ENCODE measurements at places on chromosomes 11 and 22.

DNA sequence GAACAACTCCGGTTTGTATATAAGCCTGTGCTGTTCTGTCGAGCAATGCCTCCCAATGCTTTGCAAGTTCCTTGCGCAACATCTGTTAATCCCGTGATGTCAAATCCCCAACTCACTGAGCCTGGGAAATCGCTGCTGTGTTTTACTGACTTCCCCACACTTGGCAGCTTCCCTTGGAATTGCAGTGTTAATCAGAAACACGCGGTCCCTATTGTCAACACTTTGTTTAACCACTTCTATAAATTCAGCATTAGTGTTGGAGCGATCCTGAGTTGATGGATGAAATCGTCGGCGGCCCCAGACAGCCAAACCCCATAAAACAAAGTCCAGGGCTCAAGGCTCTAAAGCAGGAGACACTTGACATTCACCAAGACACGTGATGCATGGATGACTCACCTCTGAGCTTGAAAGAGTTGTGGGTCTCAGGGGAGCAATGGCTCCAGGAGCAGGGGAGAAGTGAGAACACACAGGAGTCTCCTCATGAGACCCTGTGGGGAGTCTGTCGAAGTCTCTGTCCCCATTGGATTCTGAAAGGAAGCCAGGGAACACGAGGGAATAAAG, 555.3 kb downstream of the MIAT start:
- DNase-seq = no peak

DNA sequence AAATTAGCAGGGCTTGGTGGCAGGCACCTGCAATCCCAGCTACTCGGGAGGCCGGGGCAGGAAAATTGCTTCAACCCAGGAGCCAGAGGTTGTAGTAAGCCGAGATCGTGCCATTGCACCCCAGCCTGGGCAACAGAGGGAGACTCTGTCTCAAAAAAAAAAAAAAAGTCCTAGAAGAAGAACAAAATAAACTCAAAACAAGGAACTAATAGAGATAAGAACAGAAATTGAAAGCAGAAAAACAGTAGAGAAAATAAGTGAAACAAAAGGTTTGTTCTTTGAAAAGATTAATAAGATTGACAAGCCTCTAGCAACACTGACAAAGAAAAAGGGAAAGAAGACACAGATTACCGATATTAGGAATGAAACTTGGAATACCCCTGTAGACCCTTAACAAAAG, 45.1 kb upstream of the CBX7 start:
- no peak for DNase-seq

GRCh38 chr11:119372260-119373058, 9.0 kb downstream of the USP2 start:
- no peak for DNase-seq

DNA sequence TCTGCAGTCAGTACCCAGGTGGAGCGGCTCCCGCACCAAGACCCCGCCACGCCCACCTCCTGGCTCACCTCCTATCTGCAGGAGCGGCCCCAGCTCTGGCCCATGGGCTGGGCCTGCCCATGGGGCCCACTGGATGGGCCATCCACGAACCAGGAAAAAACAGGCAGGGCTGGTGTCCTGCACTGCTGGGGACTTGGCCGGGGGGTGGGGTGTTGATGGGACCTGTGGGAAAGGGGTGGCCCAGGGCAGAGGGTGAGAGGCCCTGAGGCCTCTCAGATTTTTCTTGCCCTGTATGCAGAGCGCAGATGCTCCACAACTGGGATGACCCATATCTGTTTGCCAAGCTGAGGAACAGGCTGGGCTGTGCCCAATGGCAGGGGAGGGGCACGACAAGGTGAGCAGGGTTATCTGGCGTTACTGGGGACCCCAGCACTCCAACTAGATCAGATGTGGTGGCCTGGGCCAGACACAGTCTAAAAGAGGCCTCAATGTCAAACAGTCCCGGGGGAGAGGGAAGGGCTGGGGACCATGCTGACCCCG, 2.7 kb upstream of the PIM3 start:
- no peak for DNase-seq

GRCh38 chr11:62705413-62705812, 1.8 kb downstream of the BSCL2 start:
- no peak for DNase-seq

- DNase-seq = no peak
Measured at GRCh38 chr11:70281156-70281609, 10.7 kb downstream of the PPFIA1 start.

GRCh38 chr22:30825711-30826505, 131.2 kb downstream of the OSBP2 start:
- no peak for DNase-seq

DNA sequence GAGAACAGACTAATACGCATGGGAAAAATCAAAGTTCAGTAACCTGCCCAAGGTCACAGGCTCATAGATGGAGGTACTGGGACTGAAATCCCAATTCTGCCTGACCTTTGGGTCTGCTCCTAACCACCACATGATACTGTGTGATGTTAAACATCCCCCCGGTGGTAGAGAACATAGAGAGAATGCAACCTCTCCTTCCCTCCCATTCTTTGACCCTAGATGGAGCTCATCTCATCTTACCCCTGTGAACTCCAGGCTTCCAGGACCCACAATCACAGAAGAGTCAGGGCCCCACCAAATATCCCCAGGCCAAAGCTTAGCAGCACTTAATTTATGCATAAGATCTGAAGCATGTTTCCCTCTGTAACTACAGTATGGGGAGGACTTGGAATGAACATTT, 198.5 kb downstream of the MYO18B start:
- no peak for DNase-seq

- no peak for DNase-seq
Measured at GRCh38 chr11:57663975-57664374, 3.9 kb upstream of the ZDHHC5 start.

DNA sequence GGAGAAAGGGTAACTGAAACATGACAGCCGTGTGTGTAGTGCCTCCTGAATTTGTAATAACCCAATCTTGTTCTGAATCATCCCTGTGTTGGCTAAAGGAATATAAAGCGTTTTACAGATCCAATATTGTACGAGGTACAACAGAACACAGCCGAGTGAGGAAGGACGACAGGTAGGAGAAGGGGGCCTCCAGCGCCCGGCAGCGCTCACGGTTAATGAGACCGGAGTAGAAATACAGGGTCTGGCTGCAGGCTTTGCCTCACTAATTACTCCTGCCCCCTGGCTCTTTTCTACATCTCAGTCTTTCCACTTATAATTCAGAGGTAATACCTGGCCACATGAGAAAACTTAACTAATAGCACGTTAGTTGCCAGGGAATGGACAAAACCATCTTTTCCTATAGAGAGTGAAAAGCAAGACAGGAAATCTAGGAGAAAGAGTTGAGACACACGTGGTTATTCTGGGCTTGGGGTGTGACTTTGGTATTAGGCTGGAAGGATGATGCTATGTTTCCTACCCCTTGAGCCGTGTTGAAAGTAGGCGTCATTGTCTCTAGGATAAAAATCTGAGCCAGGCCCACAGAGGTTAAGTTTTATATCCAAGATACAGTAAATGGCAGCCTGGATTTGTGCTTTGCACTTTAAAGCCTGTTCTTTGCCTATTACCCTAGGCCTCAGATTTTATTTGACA, 54.1 kb downstream of the GRIK4 start:
- no peak for DNase-seq

GRCh38 chr11:20030472-20030871, 129.8 kb downstream of the DBX1 start:
- DNase-seq = no peak

DNA sequence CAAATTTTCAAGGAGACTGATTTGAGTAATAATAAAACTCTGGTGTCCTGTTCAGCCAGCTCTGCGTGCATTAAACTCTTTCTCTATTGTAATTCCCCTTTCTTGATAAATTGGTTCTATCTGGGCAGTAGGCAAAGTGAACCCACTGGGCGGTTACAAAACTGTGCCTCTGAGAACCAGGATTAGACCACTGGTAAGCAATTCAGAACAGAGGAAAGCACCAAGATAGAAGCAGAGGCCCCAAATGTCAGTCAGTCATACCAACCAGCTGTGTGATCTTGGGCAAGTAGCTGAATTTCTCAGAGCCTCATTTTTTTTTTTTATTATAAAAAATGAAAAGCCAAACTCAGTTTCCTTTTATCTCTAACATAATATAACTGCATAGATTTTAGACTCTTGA, 54.9 kb downstream of the TRIM44 start:
- no peak for DNase-seq

- DNase-seq = no peak
Measured at GRCh38 chr22:40748388-40749355, 69.4 kb downstream of the MCHR1 start.

DNA sequence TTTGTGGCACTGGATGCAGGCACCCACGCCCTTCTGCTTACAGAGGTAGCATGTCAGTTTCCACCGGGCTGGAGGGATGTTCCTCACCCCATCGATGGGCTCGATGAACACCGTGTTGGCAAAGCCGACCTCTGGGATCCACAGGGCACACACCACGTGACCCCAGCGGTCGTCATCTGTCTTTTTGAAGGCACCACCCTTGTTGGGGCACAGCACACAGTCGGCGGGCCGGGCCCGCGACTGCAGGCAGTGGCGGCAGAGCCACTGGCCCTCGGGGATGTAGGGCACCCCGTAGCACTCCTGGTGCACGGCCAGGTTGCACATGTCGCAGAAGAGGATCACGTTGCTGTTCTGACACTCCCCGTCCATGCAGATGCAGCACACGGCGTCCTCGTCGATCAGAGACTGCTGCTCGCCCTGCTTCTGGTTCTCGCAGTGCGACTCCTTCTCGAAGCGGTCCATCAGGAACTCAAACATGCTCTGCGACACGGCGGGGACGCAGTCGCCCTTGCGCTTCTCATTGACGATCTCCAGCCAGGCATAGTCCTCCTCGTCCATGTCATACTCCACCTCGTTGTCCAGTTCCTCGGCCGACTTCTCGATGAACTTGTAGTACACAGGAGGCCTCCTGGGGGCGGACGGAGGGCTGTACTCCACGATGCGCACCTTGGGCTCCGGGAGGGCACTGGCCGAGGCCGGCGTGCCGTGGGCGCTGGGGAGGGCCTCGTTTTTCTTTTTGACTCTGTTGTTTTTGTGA, 4.2 kb downstream of the BRD1 start:
- no peak for DNase-seq

GRCh38 chr11:34267417-34267816, 90.4 kb downstream of the ABTB2 start:
- no peak for DNase-seq

GRCh38 chr11:42967653-42968052, 344.1 kb upstream of the API5 start:
- no peak for DNase-seq

DNA sequence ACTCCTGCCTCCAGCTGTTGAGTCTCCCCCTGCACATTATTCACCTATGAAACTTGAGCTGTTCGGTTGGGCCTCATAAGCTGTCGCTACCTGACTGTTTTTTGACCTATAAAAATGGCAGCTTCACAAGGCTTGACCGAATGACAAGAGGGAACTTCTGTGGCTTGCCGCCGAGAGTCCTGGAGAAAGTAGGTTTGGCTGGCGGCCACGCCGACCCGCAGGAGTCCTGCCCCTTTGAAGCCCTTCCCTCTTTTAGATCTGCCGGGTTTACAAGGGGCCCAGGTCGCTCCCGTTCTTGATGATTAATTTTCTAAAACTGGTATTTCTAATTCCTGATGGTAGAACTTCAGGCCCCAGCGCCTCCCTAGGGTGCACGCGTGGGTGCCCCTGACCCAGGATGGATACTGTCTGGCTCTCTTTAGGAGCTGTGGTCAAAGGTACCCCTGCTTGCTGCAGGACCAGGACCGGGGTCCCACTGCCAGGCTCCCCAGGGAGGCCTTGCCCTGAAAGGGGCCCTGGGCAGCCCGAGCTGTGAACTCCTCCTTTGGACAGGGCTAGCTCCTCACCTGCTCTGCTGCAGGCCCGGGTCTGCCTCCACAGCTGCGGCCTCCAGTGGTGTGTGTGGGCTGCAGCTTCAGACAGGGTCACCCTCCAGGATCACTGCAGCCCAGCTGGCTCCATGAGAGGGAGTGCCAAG, 171.8 kb downstream of the CTTN start:
- no peak for DNase-seq

DNA sequence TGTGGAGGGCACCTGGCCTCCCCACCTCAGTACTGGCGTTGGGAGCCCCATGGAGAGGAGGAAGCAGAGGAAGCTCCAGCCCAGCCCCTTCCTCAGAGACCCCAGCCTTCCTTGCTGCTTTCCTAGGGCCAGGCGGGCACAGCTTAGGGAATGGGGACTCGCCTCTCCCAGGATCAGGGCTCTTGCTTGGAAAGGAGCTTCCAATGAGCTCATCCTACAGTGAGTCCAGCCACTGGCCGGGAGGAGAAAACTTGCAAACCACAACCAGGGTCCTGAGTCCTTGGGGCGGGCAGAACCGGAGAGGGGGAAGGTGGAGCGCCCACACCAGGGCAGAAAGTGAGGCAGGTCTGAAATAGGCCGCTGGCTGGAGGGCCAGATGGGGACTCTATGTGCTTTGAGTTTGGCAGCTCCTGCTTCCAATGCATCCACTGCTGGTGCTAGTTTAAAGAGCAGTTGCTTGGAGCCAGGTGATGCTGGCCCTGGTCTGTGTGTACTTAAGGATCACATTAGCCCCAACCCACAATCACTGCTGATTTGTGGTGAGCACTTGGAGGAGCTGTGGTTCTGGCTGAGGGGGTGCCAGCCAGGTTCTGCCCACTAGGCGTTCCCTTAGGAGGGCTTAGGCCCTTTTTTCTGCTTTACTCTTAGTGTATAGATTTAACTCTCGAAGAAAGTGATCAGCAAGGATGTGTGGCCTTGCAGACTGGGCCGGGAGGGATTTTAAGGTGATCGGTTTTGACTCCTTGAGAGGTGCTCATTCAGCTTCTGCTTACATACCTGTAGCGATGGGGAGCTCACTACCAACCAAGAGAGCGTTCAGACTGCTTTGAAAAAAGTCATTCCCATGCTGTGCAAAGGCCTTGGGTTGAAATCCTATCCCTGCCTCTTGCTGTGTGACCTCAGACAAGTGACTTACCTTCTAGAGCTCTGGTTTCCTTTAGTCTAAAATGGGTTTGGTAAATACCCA, 81.9 kb downstream of the TP53I11 start:
- DNase-seq = no peak

DNA sequence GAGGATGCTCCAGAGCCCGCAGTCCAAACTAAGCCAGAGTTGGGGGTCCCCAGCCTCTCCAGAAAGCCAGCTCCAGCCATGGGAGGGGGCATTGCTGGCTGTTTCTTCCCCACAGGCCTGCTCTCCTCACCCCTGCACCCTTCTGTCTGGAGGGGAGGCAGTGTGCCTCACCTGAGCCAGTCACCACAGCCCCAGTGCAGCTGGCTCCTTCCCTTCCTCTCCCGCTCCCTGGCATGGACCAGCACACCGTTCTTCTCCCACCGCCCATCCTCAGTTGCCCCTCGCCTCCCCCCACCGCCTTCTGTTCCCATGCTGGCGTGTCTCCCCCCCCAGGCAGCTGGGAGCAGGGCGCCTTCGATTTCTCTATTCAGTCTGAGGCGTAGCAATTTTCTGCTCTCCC, 110.5 kb upstream of the THY1 start:
- no peak for DNase-seq
